ENCODE measurements at places on chromosomes 2 and 18.

GRCh38 chr2:132871831-132872230 lies 201.8 kb upstream of the LYPD1 start:
- DNase-seq, result no peak

DNA sequence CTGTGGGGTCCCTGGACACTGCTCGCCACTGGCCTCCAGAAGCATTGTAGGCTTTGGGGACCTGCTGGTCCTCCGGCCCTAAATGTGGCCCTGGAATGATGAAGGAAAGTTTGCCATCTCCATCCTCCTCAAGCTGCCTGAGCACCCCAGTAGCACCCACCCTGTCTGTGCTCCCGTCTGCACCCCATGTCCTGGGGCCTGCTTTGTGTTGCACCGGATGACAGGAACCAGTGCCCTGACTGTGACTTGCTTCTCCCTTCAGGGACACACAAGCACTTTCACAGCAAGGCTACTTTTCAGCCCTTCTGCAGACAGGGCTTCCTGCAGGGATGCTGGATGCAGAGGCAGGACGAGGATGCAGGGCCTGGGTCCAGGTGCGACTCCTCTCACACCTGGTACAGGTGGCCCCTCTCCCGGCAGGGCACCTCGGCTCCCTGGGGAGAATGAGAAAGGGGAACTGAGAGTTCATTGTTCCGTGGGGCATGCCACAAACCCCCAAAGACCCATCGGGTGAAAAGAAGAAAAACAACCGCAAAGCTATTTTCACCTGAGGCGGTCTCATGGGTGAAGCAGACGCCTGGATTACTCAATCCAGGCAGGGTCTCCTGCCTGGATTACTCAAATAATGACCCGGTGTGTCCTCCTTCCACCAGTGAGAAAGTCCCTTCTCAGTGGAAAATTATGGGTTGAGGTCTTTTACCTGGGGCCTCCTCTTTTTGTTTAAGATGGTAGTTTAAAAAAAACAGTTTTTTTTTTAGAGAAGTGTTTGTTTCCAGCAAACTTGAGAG lies 74.9 kb downstream of the LONRF2 start:
- DNase-seq, result no peak

- no peak for DNase-seq
Measured at GRCh38 chr2:2324119-2324518, 7.0 kb downstream of the MYT1L start.

GRCh38 chr2:120348737-120349439 lies 3.0 kb downstream of the INHBB start:
- no peak for DNase-seq

- no peak for DNase-seq
Measured at GRCh38 chr2:10532638-10533101, 84.5 kb upstream of the ODC1 start.

DNA sequence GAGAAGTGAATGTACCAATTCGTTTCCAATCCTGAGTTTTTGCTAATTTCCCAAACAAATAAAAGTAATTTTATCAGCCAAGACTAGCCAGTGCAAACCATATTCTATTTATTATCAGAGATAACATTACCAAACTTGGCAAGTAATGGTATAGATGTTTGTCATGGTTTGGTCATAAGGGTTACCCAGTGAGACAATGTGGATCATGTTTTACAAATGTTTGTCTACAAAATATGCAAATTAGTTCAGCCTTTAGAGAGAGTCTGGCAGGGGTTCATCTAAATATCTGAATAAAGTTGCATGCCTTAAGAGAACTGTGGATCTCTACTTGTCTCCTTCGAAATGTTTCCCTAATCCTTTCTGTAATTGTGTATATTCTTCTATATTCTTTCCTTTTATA lies 152.2 kb downstream of the KCNH7 start:
- no peak for DNase-seq

GRCh38 chr2:235044501-235045271 lies 92.9 kb downstream of the SH3BP4 start:
- DNase-seq, result no peak

DNA sequence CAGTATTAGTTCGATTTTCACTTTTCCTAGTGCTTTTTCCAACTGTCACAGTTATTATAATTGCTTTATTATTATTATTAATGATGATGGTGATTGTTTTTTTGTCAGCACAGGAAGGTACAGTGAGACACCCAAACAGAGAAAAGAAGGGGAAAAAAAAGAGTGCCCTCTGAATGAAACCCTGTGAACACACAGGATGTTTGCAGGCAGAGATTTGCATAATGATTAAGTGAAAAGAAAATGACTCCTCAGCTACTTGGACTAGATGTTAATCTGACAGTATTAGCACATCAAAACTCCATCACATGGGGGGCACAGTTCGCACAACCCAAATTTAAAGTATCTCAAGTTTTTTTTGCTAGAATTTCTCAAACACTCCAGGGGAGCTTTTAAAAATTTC lies 32.9 kb downstream of the ADD2 start:
- no peak for DNase-seq

DNA sequence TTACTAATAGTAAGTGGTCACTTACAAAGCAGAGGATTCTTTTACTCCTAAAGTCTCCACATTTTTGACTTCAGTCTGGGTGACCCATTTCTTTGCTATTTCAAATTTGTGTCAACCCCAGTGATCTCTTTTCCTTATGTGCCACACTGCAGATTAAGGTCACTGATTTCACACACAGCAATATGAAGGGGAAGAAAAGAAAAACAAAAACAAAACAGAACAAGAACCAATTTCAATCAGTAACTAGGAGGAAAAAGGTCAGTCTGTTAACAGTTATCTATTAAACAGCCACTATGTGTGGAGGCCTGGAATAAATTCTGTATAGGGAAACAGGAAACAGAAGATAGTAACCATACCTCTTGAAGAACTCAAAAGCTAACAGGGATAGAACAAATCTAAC lies 72.0 kb upstream of the ACVR2A start:
- DNase-seq, result no peak

DNA sequence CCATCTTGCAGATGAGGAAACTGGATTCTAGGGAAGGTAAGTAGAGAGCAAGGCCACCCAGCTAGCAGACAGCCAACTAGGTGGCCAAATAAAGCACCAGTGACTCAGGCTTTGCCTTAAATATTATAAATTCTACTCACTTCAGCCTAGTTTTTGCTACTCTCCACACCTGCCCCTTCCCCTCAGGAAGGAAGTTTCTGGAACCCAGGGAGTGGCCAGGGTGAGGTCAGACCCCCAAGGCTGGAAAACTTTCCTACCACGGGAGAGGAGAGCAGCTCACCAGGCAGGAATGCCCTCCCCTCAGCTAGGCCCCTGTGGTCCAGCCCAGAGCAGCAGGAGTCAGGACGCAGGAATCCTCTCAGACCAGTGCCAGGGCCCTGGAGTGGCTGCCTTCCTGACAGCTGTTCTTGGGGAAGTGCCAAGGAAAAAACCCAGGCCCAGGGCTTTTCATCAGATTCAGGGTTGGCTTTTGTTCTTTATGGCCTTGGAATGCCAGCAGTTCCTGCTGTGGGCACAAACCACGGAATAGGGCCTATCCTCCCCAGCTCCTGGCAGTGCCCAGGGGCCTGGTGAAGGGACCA lies 5.1 kb upstream of the PAX8 start:
- DNase-seq, result peak; percentile 62

GRCh38 chr2:54741250-54741649 lies 17.8 kb downstream of the EML6 start:
- no peak for DNase-seq

- DNase-seq, result no peak
Measured at GRCh38 chr2:54787270-54787669, 63.8 kb downstream of the EML6 start.

DNA sequence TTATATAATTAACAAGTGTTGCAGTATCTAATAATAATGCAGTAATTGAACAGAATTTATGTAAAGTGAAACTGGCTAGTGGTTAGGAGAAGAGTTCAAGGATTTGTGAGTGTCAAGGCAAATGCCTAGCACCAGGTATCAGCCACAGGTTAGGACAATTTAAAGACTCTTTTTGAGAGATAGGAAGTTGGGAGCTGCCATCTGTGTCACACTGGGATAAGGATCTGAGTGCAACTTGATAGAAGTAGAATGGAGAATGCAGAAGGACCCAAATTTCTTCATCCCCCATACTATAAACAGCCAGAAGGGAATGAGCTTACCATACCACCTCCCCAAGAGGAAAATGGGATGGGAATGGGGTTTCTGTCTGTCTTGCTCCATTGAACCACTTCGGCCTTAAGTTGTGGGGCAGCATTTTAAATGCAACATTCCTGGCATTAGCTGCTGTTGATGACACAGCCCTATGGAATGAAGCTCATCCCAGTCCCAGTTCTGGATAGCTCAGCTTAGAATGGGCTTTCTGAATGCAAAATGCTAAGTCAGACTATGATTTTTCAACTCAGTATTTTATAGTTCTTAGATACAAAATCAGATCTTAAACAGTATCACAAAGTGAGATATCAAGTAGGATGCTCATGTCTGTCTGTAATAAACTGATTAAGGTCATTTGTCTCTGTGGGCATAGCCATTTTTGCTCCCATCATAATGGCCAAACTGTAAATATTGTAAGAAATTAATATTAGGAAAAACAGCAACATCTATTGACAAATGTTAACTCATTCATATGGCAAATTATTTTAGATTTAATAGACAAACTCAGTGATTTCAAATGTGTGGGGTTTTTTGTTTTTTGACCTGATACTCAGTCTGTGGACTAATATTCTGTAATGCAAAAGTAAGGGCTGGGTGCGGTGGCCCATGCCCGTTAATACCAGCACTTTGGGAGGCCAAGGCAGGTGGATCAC lies 44.0 kb downstream of the GPR155 start:
- DNase-seq, result peak; percentile 37

- DNase-seq, result no peak
Measured at GRCh38 chr18:2847317-2848246, 776 bp downstream of the EMILIN2 start.

DNA sequence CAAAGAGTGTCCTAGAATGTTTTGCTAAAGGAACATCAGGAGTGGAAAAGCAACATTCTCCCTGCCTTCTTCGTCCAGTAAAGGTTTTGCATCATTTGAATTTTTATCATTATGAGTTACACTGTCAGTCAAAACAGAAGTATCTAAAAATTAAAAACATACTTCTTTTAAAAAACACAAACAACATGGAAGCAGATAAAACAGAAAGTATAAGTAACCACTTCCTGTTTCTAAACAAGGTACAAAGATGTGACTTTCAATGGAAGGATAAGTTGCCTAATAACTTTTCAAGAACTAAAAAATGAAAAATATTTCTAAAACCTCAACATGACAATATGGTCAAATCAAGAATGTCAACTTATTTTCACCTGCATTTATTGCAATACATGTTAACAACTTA lies 158.2 kb downstream of the STK39 start:
- DNase-seq, result no peak

All from amniotic stem cell (primary cell).